Common myeloid progenitor, CD34-positive (primary cell): ENCODE measurements at places on chromosomes 13 and 19.

DNA sequence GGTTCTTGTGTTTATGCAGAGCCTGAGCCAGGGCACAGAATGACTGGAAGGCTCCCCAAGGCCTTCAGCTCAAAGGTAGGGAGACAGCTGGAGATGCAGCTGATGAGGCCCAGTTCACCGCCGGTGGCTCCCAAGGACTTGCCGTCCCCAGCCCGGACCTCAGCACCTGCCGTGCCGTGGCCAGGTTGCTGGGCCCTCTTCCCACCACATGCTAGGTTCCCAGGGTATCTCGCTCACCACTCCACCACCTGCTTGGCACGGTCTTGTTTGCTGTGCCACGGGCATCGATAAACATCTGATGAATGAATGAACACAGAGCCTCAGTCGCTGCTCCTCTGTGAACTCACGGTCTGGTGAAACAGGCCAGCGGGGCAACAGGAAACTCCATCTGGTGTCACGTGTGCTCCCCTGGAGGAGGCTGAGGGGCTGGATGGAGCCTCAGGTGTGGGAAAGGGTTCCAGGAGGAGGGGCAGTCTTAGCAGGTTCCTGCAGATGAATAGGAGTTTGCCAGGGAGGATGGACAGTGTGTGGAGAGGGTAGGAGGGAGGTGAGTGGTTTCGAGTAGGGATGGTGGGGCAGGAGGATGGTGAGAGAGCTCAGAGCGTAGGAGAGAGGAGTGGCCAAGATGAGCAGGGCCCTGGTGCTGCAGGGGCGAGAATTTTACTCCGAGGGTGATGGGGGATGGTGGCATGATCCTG lies 3.6 kb upstream of the KLK14 start:
- no peaks in the 10 kb centered on the region for H3K36me3 ChIP-seq
- DNase-seq, result no peak
- H3K4me3 ChIP-seq, result no peak overlapping the region
- no peak overlapping the region for H3K27ac ChIP-seq
- no peaks in the 10 kb centered on the region for H3K4me1 ChIP-seq

- H3K36me3 ChIP-seq, result peaks cover 36% of the 10 kb centered on the region
- no peaks in the 10 kb centered on the region for H3K27me3 ChIP-seq
- no peak for DNase-seq
- peak overlapping the region; percentile 25 for H3K27ac ChIP-seq
- H3K4me3 ChIP-seq, result no peak overlapping the region
Observed at GRCh38 chr13:49113526-49114286, 106.4 kb upstream of the MLNR start.

- no peak overlapping the region for H3K27ac ChIP-seq
- H3K27me3 ChIP-seq, result no peaks in the 10 kb centered on the region
Observed at GRCh38 chr13:59534806-59535205, 628.9 kb downstream of the DIAPH3 start.

- no peak overlapping the region for H3K27ac ChIP-seq
- peak; percentile 7 for DNase-seq
- peak overlapping the region; percentile 70 for H3K4me3 ChIP-seq
- peaks cover 22% of the 10 kb centered on the region for H3K4me1 ChIP-seq
- peaks cover 27% of the 10 kb centered on the region for H3K27me3 ChIP-seq
Observed at GRCh38 chr19:41194157-41194552, 1.1 kb downstream of the CYP2S1 start.

- H3K4me1 ChIP-seq, result peaks cover 28% of the 10 kb centered on the region
- H3K27me3 ChIP-seq, result peaks cover 50% of the 10 kb centered on the region
- H3K36me3 ChIP-seq, result no peaks in the 10 kb centered on the region
- no peak overlapping the region for H3K27ac ChIP-seq
- no peak for DNase-seq
Observed at GRCh38 chr19:55079400-55080038, 3.9 kb downstream of the EPS8L1 start.

GRCh38 chr19:3314962-3315675 lies 51.3 kb upstream of the NFIC start:
- H3K27me3 ChIP-seq, result peaks cover 33% of the 10 kb centered on the region
- H3K27ac ChIP-seq, result no peak overlapping the region
- H3K36me3 ChIP-seq, result no peaks in the 10 kb centered on the region
- no peak for DNase-seq

DNA sequence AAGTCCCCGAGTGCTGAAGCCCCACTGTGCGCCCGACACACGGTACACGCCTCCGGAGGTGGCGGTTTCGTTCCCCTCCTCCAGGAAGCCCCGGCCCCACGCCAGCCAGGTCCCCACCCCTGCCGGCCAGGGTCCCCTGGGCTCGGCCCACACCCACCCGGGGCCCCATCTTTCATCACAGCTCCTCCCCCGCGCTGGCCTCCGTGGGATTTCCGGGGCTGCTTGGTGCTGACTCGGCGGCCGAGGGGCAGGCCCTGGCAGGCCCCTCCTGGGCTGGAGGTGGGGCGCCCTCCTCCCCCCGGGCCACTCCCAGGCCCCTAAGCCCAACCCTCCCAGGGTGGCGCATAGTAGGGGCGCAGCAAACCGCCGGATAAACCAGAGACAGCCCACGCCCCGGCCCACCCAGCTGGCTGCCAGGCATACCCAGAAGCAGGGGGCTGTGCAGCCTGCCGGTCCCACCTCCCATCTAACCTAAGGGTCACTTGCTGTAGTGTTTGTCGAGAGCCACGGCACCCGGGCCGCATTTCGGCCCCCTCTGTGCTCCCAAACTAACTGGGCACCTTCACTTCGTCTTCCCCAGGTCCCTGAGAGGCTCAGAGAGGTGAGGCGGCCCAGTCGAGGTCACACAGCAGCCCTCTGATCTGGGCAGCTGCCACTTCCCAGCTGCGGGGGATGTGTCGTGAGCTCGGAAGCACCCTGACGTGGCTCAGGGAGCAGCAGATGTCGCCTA lies 6.6 kb downstream of the ZBTB7A start:
- H3K4me3 ChIP-seq, result no peak overlapping the region
- H3K27ac ChIP-seq, result peak overlapping the region; percentile 40
- H3K36me3 ChIP-seq, result peaks cover 2% of the 10 kb centered on the region
- no peak for DNase-seq

DNA sequence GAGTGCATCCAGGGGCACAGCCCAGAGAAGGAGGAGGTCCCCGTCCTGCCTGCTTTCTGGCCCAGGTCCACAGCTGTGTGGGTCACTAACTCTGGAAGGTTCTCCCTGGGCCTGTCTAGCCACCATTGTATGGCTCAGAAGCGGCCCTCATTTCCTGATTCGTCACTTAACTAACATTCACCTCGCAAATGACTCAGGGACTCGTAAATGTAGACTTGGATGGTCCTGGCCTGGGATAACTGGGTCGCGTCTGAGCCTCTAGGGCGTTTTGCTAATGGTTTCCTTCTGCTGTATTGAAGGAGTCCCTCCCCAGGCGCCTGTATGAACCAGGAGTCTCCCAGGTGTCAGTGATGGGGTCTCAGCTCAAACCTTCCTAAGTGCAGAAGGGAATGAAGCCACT lies 162.8 kb downstream of the ZNF536 start:
- H3K27me3 ChIP-seq, result peaks cover 2% of the 10 kb centered on the region
- no peaks in the 10 kb centered on the region for H3K36me3 ChIP-seq
- H3K4me3 ChIP-seq, result no peak overlapping the region
